Adipose tissue (tissue), 3 donors: ENCODE measurements at places on chromosomes 4 and X. TPM values are rescaled to one million over a fixed set of nuclear protein-coding genes. Genes with fewer than 3 reads are reported as not detected.

The HSFX2 gene
- polyA plus RNA-seq = 0.56 TPM

The NALF2 gene
- 0.11 TPM for polyA plus RNA-seq

The ENOX2 gene
- polyA plus RNA-seq = 2.8 TPM

The FGB gene
- not detected for polyA plus RNA-seq

The GPR34 gene
- polyA plus RNA-seq = 12.7 TPM
